K562 (cell line): ENCODE measurements at places on chromosomes 5 and 9.

- no peak for DNase-seq
These were observed at the start of gene TNFSF8 for GRCh38 chr9:114930056-114930812. TSS of gene TNFSF8 (minus strand) at chr9:114930591. CDS start at chr9:114930303, 288 bp downstream.

- DNase-seq = no peak
These were observed 12.3 kb downstream of the MED10 start for GRCh38 chr5:6365977-6366590.

GRCh38 chr9:129487658-129488483 lies 133.0 kb downstream of the C9orf50 start:
- DNase-seq = peak; percentile 77

DNA sequence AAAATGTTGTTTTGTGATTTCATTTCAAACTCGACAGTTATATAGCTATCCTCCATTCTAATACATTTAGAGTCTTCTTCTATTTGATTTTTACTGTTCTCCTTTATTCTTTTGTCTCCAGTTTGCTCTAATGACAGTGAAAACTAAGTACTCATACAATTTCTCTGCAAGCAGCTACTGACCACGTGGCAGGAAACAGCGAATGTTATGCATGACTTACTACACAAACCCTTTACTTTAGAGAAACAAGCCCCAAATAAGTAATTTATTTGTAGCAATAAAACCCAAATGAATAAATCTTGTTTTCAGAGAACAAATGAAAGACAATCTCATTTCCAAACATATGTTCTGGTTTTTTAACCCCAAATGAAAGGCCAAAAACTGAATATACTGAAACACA lies 41.9 kb downstream of the CDH6 start:
- no peak for DNase-seq

DNA sequence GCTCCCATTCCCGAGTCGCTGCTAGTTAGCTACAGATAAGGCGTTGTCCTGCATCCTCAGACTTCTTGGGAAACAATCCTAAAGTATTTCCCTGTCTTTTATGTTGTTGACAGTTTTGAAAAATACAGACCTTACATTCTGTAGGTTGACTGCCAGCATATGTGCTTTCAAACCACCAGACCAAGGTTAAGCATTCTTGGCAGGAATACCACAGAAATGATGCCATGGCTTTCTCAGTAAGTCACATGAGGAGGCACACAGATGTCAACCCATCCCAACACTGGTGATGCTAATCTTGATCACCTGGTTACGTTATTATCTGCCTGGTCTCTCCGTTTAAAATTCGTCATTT lies 871 bp downstream of the GLE1 start:
- no peak for DNase-seq

- no peak for DNase-seq
These were observed 284.0 kb upstream of the VLDLR start for GRCh38 chr9:2337627-2338026.

DNA sequence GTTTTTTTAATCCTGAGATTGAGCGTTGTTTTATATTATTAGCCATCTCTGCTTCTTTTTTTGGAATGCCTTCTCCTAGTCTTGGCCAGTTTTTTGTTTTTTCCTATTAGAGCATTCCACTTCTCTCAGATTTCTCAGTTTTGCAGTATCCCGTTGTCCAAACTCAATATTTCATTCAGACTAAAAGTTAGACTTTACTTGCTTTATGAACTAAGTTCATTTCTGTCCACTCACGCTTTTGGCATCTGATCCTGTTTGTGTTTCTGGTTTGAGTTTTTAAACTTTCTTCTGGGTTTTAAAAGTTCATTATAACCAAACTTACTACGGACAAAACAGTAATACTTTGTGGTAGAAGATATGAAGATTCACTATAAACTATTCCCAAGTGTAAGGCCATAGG lies 288.3 kb upstream of the MPDZ start:
- no peak for DNase-seq

DNA sequence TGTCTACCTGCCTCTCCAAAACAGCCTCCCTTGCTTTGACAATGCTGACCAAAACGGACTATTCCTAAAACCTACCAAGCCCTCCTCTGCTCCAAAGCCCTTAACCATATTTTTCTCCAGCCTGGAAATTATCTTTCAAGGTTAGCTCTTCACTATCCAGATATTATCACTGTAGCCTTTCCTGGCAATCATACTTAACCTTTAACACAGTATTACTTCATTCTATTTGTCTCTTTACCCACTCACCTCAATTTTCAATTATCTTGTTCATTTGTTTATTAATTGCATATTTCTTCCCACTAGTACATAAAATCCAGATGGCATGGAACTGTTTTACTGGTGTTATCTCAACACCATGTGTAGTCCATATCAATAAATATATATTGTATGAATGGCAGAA lies 7.5 kb downstream of the SLCO4C1 start:
- no peak for DNase-seq
